Memory B cell (primary cell): ENCODE measurements at places on chromosomes 1 and 21.

DNA sequence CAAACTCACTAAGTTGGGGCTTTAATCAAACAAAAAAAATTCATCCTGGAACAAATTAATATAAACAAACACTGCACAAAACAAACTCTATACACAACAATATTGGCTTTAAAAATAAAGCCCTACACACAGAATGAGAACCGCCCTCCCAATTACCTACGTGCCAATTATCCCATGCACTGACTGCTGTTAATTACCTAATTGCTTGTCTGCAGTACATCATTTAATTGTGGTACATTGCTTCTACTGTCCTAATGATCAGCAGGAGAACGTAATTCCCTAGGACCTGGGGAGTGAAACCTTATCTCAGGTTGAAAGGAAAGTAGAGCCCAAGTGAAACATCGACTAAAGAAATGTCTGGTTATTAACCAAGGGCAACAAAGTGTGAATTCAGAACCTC is 364.5 kb downstream of the KCNH1 start:
- no peaks in the 10 kb centered on the region for H3K36me3 ChIP-seq
- H3K27ac ChIP-seq = no peak overlapping the region
- peaks cover 7% of the 10 kb centered on the region for H3K27me3 ChIP-seq

- H3K4me3 ChIP-seq = no peak overlapping the region
- peaks cover 4% of the 10 kb centered on the region for H3K4me1 ChIP-seq
- peaks cover 24% of the 10 kb centered on the region for H3K36me3 ChIP-seq
- no peaks in the 10 kb centered on the region for H3K27me3 ChIP-seq
Measured at GRCh38 chr1:59510249-59510648, 213.4 kb downstream of the FGGY start.

- H3K27ac ChIP-seq = no peak overlapping the region
- no peaks in the 10 kb centered on the region for H3K27me3 ChIP-seq
- no peak for DNase-seq
- peaks cover 3% of the 10 kb centered on the region for H3K36me3 ChIP-seq
- H3K4me3 ChIP-seq = no peak overlapping the region
Measured at GRCh38 chr1:54348700-54349021, 57.5 kb downstream of the SSBP3 start.

GRCh38 chr1:17161137-17161740 is 42.0 kb upstream of the PADI2 start:
- H3K4me1 ChIP-seq = peaks cover 2% of the 10 kb centered on the region
- peaks cover 12% of the 10 kb centered on the region for H3K27me3 ChIP-seq
- no peak overlapping the region for H3K27ac ChIP-seq
- no peak for DNase-seq
- peaks cover 3% of the 10 kb centered on the region for H3K36me3 ChIP-seq
- no peak overlapping the region for H3K4me3 ChIP-seq

DNA sequence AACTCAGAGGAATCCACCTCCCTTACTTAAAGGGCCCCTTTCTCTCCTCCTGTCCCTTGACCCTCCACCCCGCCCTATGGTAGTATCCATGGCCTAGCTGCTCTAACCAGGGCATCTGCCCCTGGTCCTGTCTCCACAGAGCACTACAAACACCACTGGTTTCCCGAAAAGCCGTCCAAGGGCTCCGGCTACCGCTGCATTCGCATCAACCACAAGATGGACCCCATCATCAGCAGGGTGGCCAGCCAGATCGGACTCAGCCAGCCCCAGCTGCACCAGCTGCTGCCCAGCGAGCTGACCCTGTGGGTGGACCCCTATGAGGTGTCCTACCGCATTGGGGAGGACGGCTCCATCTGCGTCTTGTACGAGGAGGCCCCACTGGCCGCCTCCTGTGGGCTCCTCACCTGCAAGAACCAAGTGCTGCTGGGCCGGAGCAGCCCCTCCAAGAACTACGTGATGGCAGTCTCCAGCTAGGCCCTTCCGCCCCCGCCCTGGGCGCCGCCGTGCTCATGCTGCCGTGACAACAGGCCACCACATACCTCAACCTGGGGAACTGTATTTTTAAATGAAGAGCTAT is 1.7 kb downstream of the BTG2 start:
- H3K36me3 ChIP-seq = peaks cover 44% of the 10 kb centered on the region
- peaks cover 61% of the 10 kb centered on the region for H3K4me1 ChIP-seq
- no peaks in the 10 kb centered on the region for H3K27me3 ChIP-seq
- H3K27ac ChIP-seq = peak overlapping the region; percentile 100
- peak overlapping the region; percentile 99 for H3K4me3 ChIP-seq

DNA sequence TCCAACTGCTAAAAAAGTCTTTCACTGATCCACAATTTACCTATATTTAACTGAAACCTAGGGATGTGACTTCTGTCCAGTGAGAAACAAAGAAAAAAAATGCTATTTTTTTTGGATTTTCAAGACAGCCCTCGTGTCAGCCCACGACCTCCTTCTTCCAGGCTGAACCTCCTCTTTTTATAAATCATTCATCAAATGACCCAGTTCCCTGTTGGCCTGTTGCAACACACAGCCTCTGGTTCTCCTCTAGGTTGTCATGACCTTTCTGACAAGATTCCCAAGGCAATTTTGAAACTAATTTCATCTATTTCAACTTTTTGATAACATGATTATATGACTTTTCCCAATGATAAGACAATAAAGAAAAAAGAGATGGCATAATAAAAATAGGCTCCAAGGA is 74.6 kb downstream of the PGBD5 start:
- no peak overlapping the region for H3K27ac ChIP-seq
- H3K36me3 ChIP-seq = no peaks in the 10 kb centered on the region
- H3K4me1 ChIP-seq = no peaks in the 10 kb centered on the region
- H3K27me3 ChIP-seq = peaks cover 9% of the 10 kb centered on the region

GRCh38 chr1:210251680-210252490 is 19.3 kb downstream of the SERTAD4 start:
- no peaks in the 10 kb centered on the region for H3K36me3 ChIP-seq
- H3K4me1 ChIP-seq = peaks cover 11% of the 10 kb centered on the region
- H3K27me3 ChIP-seq = peaks cover 16% of the 10 kb centered on the region

DNA sequence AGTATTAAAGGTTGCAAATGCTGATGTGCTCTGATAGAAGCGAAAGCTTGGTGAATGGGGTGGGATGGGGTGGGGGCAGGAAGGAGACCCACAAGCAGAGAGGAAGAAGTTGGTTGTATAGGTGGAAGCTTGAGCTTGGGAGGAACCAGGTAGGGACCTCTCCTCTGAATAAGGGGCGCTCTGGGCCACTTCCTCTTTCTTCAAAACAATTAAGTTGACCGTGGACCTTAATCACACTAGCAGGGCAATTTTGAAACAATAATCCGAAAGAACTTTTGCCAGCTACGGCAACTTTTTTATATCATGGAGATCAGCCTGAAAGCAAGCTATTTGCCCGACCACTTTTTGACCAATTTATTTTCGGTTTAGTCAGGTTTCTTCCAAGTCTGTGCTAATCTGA is 1.9 kb upstream of the DYRK1A start:
- peaks cover 14% of the 10 kb centered on the region for H3K4me1 ChIP-seq
- H3K4me3 ChIP-seq = peak overlapping the region; percentile 54
- H3K27me3 ChIP-seq = no peaks in the 10 kb centered on the region
- H3K27ac ChIP-seq = peak overlapping the region; percentile 100
- H3K36me3 ChIP-seq = peaks cover 2% of the 10 kb centered on the region

DNA sequence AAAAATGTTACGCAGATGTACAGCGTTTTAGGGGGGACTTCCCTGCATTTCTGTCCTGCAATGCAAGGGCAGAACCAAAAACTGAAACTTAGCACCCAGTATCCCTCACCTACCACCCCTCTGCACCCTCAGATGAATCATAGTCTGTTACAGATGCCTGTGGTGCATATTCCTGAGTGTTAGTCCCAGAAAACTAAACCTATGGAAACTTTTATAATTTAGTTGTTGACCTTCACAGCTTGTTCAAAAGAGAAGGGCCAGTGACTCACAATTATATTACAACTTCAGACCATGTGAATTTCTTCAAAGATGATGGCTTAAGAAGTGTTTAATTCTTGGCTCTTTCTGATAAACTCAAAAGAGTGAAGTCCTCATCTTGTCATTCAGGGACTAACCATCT is 5.8 kb downstream of the PTGER3 start:
- H3K4me3 ChIP-seq = no peak overlapping the region
- H3K27ac ChIP-seq = no peak overlapping the region
- no peaks in the 10 kb centered on the region for H3K36me3 ChIP-seq
- DNase-seq = no peak

DNA sequence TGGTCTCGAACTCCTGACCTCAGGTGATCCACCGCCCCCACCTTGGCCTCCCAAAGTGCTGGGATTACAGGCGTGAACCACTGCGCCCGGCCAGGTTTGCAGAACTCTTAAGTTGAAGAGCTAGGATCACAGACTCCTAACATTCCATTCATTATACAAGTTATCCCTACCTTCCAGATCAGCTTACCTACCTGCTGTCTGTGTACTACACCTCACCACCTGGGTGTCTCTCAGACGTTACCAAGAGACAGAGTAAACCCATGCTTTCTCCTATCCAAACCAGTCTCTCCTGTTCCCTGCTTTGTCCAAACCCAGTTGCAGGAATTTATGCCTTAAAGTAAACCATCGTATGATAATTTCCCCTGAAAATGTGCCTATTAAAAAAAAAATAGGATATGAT is 123.0 kb upstream of the L1TD1 start:
- H3K36me3 ChIP-seq = peaks cover 6% of the 10 kb centered on the region
- H3K4me1 ChIP-seq = no peaks in the 10 kb centered on the region
- no peak overlapping the region for H3K27ac ChIP-seq
- no peaks in the 10 kb centered on the region for H3K27me3 ChIP-seq
- no peak for DNase-seq

DNA sequence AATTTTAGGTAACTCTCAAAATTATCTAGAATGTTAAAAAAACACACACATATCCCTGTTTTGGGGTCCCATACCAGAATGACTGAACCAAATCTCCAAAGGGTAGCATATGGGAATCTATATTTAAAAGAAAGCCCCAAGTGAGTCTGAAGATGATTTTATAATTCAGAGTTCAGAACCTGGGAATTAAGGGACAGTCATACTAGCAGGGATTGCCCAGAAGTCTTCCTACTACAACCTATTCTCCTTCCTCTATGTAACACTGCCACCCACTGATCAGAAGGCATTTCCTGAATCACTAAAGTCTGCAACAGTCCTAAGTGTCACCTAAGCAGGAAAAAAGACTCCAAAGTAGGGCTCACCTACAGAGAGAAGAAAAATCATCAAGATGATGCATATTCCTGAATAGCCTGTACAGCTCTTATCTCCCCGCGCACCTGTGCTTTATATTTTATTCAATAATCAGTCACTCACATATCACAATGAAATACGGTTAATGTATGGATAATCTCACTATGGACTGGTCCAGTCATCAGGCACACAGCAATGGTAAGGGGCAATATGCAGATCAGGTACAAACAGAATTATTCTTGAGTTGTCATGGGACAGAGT is 4.9 kb downstream of the RGS1 start:
- peaks cover 10% of the 10 kb centered on the region for H3K4me1 ChIP-seq
- H3K27me3 ChIP-seq = no peaks in the 10 kb centered on the region
- H3K36me3 ChIP-seq = no peaks in the 10 kb centered on the region
- no peak overlapping the region for H3K4me3 ChIP-seq

DNA sequence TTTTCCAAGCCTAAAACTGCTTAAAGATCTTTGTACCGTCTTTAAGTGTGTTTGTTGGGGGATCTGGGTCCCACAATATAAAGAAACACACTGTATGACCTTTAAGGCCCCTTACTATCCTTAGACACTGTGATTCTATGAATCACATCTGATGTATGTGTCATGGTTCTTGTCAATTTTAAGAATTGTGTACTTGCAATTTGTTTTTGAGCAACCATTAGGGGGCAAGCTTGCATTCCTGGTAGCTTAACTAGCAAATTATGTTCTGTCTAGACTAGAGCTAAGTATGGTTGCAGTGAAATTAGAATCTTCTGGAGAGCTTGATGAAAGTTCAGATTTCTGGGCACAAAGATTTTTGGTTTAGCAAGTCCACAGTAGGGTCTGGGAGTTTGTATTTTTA is 219.5 kb downstream of the TPR start:
- H3K4me3 ChIP-seq = no peak overlapping the region
- no peak overlapping the region for H3K27ac ChIP-seq
- no peaks in the 10 kb centered on the region for H3K4me1 ChIP-seq
- DNase-seq = no peak
- no peaks in the 10 kb centered on the region for H3K27me3 ChIP-seq

GRCh38 chr1:32465578-32465933 is 684 bp downstream of the ZBTB8B start:
- H3K27me3 ChIP-seq = peaks cover 28% of the 10 kb centered on the region
- H3K36me3 ChIP-seq = no peaks in the 10 kb centered on the region
- peak; percentile 14 for DNase-seq
- H3K4me3 ChIP-seq = peak overlapping the region; percentile 79

DNA sequence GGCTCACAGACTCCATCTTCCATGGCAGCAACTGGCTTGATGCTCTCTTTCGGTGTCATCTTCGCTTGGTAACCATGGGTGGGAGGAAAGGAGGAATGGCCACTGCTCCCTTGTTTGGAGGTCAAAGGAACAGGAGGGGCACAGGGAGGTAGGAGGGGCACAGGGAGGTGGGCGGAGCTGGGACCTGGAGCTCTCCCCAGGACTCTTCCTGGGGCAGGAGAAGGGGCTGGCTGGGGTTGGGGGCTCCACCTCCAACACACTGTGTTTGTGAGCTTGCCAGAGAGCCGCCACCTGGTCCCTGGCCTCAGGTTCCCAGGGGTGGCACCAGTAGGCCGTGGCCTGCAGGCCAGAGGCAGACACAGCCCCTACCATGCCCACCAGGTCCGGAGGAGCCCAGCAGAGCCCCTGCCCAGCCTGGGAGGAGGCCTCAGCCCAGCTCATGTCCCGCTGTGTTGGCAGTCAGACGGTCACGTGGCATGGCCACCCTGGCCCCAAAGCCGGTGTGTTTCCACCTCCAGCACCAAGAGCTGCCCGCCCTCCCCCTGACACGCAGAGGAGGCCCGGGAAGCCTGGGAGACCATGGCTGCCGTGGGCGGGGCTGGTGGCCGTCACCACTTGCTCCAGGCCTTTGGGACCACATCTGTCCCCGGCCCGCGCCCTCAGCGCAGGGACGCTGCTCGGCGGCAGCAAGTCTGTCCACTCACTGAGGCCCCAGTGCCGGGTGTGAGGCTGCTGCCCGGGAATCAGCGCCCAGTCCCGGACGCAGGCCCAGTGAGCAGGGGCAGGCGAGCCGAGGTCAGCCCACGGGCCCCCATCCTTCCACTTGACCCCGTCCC is 73.9 kb downstream of the MORN1 start:
- DNase-seq = no peak
- peak overlapping the region; percentile 53 for H3K27ac ChIP-seq
- H3K36me3 ChIP-seq = no peaks in the 10 kb centered on the region
- H3K4me3 ChIP-seq = peak overlapping the region; percentile 46

GRCh38 chr1:223820515-223820858 is 25.3 kb downstream of the TP53BP2 start:
- peaks cover 6% of the 10 kb centered on the region for H3K36me3 ChIP-seq
- peak overlapping the region; percentile 66 for H3K27ac ChIP-seq
- H3K27me3 ChIP-seq = no peaks in the 10 kb centered on the region
- no peak overlapping the region for H3K4me3 ChIP-seq

GRCh38 chr1:185674201-185674600 is 60.0 kb upstream of the HMCN1 start:
- H3K4me1 ChIP-seq = peaks cover 25% of the 10 kb centered on the region
- no peaks in the 10 kb centered on the region for H3K36me3 ChIP-seq
- peak; percentile 11 for DNase-seq
- peak overlapping the region; percentile 67 for H3K4me3 ChIP-seq
- no peaks in the 10 kb centered on the region for H3K27me3 ChIP-seq
- peak overlapping the region; percentile 62 for H3K27ac ChIP-seq

- no peaks in the 10 kb centered on the region for H3K27me3 ChIP-seq
- no peak overlapping the region for H3K27ac ChIP-seq
- no peak overlapping the region for H3K4me3 ChIP-seq
- DNase-seq = no peak
- H3K4me1 ChIP-seq = peaks cover 2% of the 10 kb centered on the region
- peaks cover 29% of the 10 kb centered on the region for H3K36me3 ChIP-seq
Measured at GRCh38 chr1:161946071-161946987, 77.3 kb downstream of the OLFML2B start.
